ENCODE measurements at places on chromosomes 7 and 10. TPM values are rescaled to one million over a fixed set of nuclear protein-coding genes. Genes with fewer than 3 reads are reported as not detected.

DNA sequence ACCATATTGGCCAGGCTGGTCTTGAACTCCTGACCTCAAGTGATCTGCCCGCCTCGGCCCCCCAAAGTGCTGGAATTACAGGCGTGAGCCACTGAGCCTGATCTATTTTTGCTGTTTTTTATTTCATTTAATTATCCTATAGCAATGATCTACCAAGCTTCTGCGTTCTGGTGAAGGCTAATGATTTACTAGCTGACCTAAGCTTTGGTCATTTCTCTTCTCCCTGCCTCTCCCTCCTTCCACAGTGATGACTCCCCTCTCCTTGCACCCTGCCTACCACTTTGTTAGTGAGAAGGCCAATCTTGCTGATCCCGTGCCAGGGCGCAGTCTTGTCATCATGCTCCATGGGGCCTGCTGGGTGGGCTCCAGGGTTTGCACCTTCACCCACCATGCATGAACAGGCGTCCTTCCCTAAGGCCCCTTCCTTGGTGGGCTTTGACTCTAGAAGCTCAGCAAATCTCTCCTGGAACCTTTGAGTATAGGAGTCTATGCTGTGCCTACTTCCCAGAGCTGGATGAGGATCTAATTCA, 11.9 kb upstream of the ZCCHC24 start:
- H3K36me3 ChIP-seq = no peaks in the 10 kb centered on the region
- H3K27ac ChIP-seq = no peak overlapping the region
- H3K27me3 ChIP-seq = no peaks in the 10 kb centered on the region
- no peaks in the 10 kb centered on the region for H3K4me1 ChIP-seq
- DNase-seq = no peak

- no peaks in the 10 kb centered on the region for H3K4me1 ChIP-seq
- no peaks in the 10 kb centered on the region for H3K36me3 ChIP-seq
- H3K27me3 ChIP-seq = peaks cover 3% of the 10 kb centered on the region
- no peak for DNase-seq
- no peak overlapping the region for H3K4me3 ChIP-seq
Measured at GRCh38 chr7:154744256-154744860, 258.6 kb downstream of the PAXIP1 start.

GRCh38 chr10:73244866-73245477, 2.1 kb downstream of the DNAJC9 start:
- no peak overlapping the region for H3K4me3 ChIP-seq
- peak overlapping the region; percentile 86 for H3K27ac ChIP-seq
- peaks cover 25% of the 10 kb centered on the region for H3K4me1 ChIP-seq
- H3K36me3 ChIP-seq = peaks cover 33% of the 10 kb centered on the region
- H3K27me3 ChIP-seq = no peaks in the 10 kb centered on the region

The TACC2 gene
- total RNA-seq = not detected

GRCh38 chr10:91629715-91630549, 2.9 kb downstream of the PPP1R3C start:
- no peak overlapping the region for H3K27ac ChIP-seq
- DNase-seq = no peak
- no peaks in the 10 kb centered on the region for H3K36me3 ChIP-seq

The NACAD gene
- not detected for total RNA-seq

- no peak overlapping the region for H3K4me3 ChIP-seq
- DNase-seq = no peak
- no peaks in the 10 kb centered on the region for H3K27me3 ChIP-seq
- H3K36me3 ChIP-seq = no peaks in the 10 kb centered on the region
Measured at GRCh38 chr10:6979371-6979770, 399.3 kb upstream of the PRKCQ start.

The SCART1 gene
- 8.6 TPM for total RNA-seq

DNA sequence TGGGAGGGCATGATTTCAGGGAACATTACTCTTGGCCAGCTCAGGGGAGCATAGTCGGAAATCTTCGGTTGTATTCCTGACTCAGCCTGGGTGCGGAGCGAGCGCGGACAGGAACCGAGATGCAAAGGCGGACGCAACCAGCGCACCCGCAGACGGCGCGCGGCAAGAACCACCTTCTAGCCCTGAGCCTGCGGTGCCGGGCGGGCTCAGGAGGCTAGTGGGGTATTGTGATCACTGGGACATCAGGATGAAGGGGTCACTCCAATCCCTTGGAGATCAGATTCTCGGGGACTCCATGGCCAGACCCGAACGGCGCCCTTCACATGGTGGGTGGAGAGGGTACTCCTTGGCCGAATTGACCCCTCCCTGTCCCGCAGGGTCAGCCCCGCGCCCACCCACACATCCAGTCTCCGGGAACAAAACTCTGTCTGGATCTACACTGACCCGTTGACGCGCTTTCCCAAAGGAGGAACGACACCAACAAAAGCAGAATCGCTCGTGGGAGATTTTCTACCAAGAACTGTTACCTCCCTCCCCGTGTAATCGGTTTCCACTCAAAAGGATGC, 730.5 kb downstream of the ZWINT start:
- H3K27me3 ChIP-seq = no peaks in the 10 kb centered on the region
- no peak overlapping the region for H3K4me3 ChIP-seq
- no peak overlapping the region for H3K27ac ChIP-seq
- no peak for DNase-seq
- no peaks in the 10 kb centered on the region for H3K36me3 ChIP-seq
- H3K4me1 ChIP-seq = no peaks in the 10 kb centered on the region

DNA sequence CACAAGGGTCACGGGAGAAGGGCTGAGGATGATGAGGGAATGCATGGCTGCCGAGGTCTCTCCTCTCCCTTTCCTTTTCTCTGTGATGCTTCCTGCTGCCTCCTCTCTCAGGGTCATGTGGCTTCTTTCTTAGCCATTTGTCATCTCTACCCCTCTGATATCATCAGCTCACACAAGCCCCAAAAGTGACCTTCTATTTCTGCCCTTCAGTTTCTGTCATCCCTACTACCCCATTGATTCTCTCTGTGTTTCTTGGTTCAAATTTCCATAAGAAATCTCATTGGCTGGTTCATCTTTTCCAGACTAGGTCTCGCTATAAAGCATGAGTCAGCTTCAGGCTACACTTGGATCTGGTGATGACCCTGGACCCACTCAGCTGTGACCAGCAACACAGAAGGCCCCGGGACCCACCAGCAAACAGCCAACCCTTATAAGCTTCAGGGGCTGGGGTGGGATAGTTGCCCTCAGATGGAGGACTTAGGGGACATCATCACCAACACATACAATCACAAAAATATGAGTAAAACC, 284.3 kb downstream of the SKAP2 start:
- H3K4me3 ChIP-seq = no peak overlapping the region
- no peaks in the 10 kb centered on the region for H3K36me3 ChIP-seq
- H3K4me1 ChIP-seq = no peaks in the 10 kb centered on the region
- DNase-seq = no peak

- no peaks in the 10 kb centered on the region for H3K4me1 ChIP-seq
- no peak overlapping the region for H3K27ac ChIP-seq
- no peak overlapping the region for H3K4me3 ChIP-seq
- no peak for DNase-seq
- no peaks in the 10 kb centered on the region for H3K36me3 ChIP-seq
Measured at GRCh38 chr7:114502454-114503254, 88.0 kb downstream of the FOXP2 start.

The NPSR1 gene
- not detected for total RNA-seq

The ST8SIA6 gene
- total RNA-seq = 0.43 TPM

GRCh38 chr10:55224007-55224781, 423.2 kb upstream of the PCDH15 start:
- no peaks in the 10 kb centered on the region for H3K4me1 ChIP-seq
- no peak overlapping the region for H3K4me3 ChIP-seq
- no peak for DNase-seq
- H3K27ac ChIP-seq = no peak overlapping the region
- no peaks in the 10 kb centered on the region for H3K36me3 ChIP-seq
- no peaks in the 10 kb centered on the region for H3K27me3 ChIP-seq

GRCh38 chr7:74092321-74092963, 8.8 kb downstream of the LIMK1 start:
- H3K4me1 ChIP-seq = peaks cover 16% of the 10 kb centered on the region
- no peak overlapping the region for H3K27ac ChIP-seq
- no peaks in the 10 kb centered on the region for H3K36me3 ChIP-seq
- no peaks in the 10 kb centered on the region for H3K27me3 ChIP-seq

The VSTM4 gene
- not detected for total RNA-seq

- peak overlapping the region; percentile 90 for H3K27ac ChIP-seq
- peaks cover 49% of the 10 kb centered on the region for H3K4me1 ChIP-seq
- H3K4me3 ChIP-seq = peak overlapping the region; percentile 65
Measured at GRCh38 chr10:119306514-119306951, 99.2 kb downstream of the GRK5 start.

- no peaks in the 10 kb centered on the region for H3K36me3 ChIP-seq
- H3K4me1 ChIP-seq = peaks cover 8% of the 10 kb centered on the region
- no peak overlapping the region for H3K4me3 ChIP-seq
- peaks cover 5% of the 10 kb centered on the region for H3K27me3 ChIP-seq
Measured at GRCh38 chr7:159145490-159145855, 806 bp upstream of the VIPR2 start.

- no peaks in the 10 kb centered on the region for H3K4me1 ChIP-seq
- DNase-seq = no peak
- H3K27me3 ChIP-seq = no peaks in the 10 kb centered on the region
- no peak overlapping the region for H3K4me3 ChIP-seq
Measured at GRCh38 chr7:87548123-87548919, 52.4 kb downstream of the ABCB1 start.

The STN1 gene
- 34.8 TPM for total RNA-seq

- DNase-seq = no peak
- H3K36me3 ChIP-seq = no peaks in the 10 kb centered on the region
- H3K27ac ChIP-seq = no peak overlapping the region
- H3K27me3 ChIP-seq = no peaks in the 10 kb centered on the region
- no peaks in the 10 kb centered on the region for H3K4me1 ChIP-seq
Measured at GRCh38 chr10:28246023-28246422, 56.8 kb downstream of the MPP7 start.

The ARF5 gene
- total RNA-seq = 78.8 TPM
